IMR-90 (cell line): ENCODE measurements at places on chromosomes 5 and 9. TPM values are rescaled to one million over a fixed set of nuclear protein-coding genes. Genes with fewer than 3 reads are reported as not detected.
A peak's percentile ranks its signal among the peaks of the same experiment; 100 is the strongest.

DNA sequence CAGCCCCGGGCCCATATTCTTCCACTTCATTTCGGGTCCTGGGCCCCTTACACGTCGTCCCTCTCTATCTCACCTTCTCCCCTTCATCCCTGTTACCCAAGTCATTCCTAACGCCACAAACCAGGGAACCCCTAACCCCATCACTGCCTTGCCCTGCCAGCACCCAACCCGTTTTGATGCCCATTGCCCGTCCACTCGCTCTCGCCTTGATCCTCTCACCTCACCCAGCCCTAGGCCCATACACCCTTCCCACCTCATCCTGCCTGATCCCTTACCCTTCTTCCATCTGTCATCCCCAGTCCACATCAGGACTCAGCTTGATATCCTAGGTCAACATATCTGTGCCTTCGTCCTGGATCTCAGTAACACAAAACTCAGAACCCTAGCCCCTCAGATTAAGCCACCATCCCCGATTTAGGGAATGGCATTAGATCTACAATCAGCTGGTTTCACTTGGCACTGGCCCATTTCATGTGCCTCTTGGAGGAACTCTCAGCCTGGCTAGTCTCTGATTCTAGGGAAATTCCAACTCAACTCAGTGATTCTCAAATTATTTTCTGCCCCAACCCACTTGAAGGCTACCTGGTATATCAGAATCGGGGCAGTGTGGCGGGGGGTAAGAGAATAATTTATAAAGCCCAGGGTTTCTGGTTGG, 489 bp downstream of the CHMP5 start:
- DNase-seq: no peak
- H3K27ac ChIP-seq: peak overlapping the region; percentile 66
- peak overlapping the region; percentile 91 for H3K4me3 ChIP-seq
- H3K36me3 ChIP-seq: peaks cover 5% of the 10 kb centered on the region
- H3K27me3 ChIP-seq: no peaks in the 10 kb centered on the region
- H3K4me1 ChIP-seq: peaks cover 10% of the 10 kb centered on the region

DNA sequence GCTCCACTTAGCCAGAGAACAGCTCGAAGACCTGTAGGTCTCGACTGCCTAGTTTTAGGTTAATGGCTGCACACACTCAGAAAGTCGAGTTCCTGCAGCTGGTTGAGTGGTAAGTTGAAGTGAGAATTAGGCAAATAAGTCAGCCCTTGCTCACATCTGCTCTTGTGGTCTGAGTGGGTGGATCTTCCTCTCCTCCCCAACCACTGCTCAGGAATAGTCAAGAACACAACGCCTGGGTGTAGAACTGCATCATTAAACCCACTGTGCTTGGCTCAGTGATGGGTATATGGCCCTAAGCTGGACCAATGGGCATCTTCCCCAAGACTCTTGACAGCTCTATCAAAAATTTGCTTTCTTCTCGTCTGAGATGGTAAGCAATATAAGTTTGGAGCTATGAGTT, 20.9 kb upstream of the ADAM19 start:
- H3K36me3 ChIP-seq: no peaks in the 10 kb centered on the region
- DNase-seq: no peak
- no peak overlapping the region for H3K4me3 ChIP-seq
- H3K27ac ChIP-seq: no peak overlapping the region

GRCh38 chr9:87579781-87580541, 82.3 kb downstream of the DAPK1 start:
- H3K4me1 ChIP-seq: peaks cover 2% of the 10 kb centered on the region; the same call in 1 of the 2 replicates
- H3K36me3 ChIP-seq: no peaks in the 10 kb centered on the region
- DNase-seq: no peak
- H3K4me3 ChIP-seq: no peak overlapping the region

DNA sequence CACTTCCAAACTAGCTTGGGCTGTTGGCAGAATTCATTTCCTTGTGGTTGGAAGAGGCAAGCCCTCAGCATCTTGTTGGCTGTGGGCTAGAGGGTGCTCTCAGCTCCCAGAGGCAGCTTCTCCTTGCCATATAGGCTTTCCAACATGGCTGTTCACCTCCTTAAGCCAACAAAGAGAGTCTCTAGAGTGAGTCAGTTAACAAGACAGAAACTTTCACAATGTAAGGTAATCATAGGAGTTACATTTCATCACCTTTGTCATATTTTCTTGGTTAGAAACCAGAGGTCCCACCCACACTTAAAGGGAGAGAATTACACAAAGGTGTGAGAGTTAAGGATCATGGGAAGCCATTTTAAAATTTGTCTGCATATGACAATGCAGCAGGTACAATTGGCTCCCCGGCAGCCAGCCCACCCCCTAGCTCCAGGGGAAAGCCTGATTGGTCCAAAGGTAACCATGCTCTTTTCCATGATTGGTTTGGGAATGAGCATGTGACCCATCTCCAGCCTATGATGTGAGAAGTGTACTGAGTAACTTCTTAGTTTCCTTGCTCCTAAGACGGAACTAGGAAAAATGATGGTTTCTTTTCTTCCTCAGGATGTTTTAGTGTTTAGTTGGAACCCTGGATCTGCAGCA, 109.8 kb upstream of the MSX2 start:
- no peaks in the 10 kb centered on the region; the same call in 1 of the 2 replicates for H3K27me3 ChIP-seq
- H3K4me3 ChIP-seq: no peak overlapping the region
- no peak for DNase-seq
- peaks cover 5% of the 10 kb centered on the region; the same call in 1 of the 2 replicates for H3K4me1 ChIP-seq
- no peaks in the 10 kb centered on the region for H3K36me3 ChIP-seq
- H3K27ac ChIP-seq: no peak overlapping the region

GRCh38 chr5:93090698-93091097, 490.3 kb downstream of the NR2F1-AS1 start:
- H3K4me1 ChIP-seq: peaks cover 2% of the 10 kb centered on the region; the same call in 1 of the 2 replicates
- no peak overlapping the region for H3K27ac ChIP-seq
- no peaks in the 10 kb centered on the region for H3K36me3 ChIP-seq
- DNase-seq: no peak

GRCh38 chr9:16193066-16193465, 640.2 kb downstream of the CCDC171 start:
- H3K27ac ChIP-seq: peak overlapping the region; percentile 92; the same call in 1 of the 2 replicates
- peaks cover 36% of the 10 kb centered on the region for H3K4me1 ChIP-seq
- H3K36me3 ChIP-seq: no peaks in the 10 kb centered on the region
- no peaks in the 10 kb centered on the region for H3K27me3 ChIP-seq
- no peak overlapping the region for H3K4me3 ChIP-seq

- no peaks in the 10 kb centered on the region for H3K27me3 ChIP-seq
- H3K36me3 ChIP-seq: peaks cover 46% of the 10 kb centered on the region
- 0 out of 2 replicates have a peak overlapping the region, but pooled peaks have one; percentile 17 for H3K27ac ChIP-seq
- DNase-seq: peak; percentile 61
- H3K4me3 ChIP-seq: no peak overlapping the region
These were observed 64.5 kb downstream of the ERAP1 start for GRCh38 chr5:96743065-96743768.

DNA sequence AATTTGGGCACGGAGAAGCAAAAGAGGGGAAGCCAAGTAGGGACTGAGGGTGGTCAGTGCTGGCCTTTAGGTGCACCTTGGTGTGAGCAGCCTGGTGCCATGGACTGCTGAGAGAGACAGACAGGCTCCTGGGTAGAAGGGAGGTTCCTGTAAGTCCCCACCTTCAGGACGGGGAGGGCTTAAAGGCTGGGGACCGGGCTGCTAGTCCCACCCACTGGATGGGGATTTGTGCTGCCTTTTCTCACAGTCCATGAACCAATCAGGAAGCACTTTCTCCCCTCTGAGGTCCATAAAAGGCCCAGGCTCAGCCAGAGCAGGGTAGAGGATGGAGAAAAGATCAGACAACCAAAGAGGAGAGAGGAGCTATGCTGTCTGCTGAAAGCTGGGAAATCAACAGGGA, 15.2 kb downstream of the CDC25C start:
- no peaks in the 10 kb centered on the region for H3K27me3 ChIP-seq
- no peak overlapping the region for H3K4me3 ChIP-seq
- no peaks in the 10 kb centered on the region for H3K4me1 ChIP-seq
- DNase-seq: no peak
- H3K36me3 ChIP-seq: no peaks in the 10 kb centered on the region
- no peak overlapping the region for H3K27ac ChIP-seq

DNA sequence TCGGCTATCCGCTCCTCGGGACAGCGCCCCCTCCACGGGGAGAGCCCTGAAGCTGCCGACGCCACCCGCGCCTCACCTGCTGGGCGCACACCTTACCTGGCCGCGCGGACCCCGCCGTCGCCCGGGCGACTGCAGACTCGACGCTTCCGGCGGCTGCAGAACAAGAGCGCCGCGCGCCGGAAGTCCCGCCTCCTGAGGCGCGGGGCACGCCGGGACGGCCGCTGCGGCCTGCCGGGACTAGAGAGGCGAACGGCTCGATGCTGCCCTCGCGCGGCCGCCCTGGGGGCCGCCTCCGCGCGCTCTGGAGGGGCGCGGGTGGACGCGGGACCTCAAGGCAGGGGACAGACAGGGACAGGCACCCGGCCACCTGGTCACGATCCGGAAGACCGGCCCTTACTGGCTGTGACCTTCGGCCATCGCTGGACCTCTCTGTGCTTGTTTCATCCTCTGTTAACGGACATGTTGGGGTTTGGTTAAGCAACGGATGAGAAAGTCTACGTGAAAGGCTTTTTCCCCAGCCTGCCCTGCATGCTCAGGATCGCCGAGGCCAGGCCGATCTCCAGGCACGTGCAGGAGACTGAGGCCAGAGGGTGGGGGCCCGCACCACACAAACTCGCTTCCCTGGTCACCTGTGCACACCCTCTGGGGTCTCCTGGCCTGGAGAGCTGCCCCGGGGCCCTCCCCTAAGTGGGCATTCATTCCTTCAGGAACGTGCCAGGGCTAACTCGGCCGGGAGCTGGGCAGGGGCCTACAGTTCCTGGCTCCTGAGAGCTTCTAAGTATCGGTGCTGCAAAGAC, at the start of gene SNAPC4:
SNAPC4 (minus strand) TSS at position 133 of the 797 bp plus-strand sequence. CDS start 1,742 bp downstream, outside the sequence.
- peak within 1 kb of the TSS; percentile 76 for H3K4me3 ChIP-seq
- H3K36me3 ChIP-seq: peaks cover 46% of the 10 kb centered on the region
- H3K27ac ChIP-seq: peak within 1 kb of the TSS; percentile 74
- DNase-seq: peak; percentile 78

- no peak overlapping the region for H3K27ac ChIP-seq
- no peak overlapping the region for H3K4me3 ChIP-seq
- DNase-seq: no peak
These were observed 330.4 kb upstream of the EDIL3 start for GRCh38 chr5:84715091-84715490.

- H3K27ac ChIP-seq: no peak overlapping the region
- no peaks in the 10 kb centered on the region for H3K27me3 ChIP-seq
- peaks cover 3% of the 10 kb centered on the region; the same call in 1 of the 2 replicates for H3K4me1 ChIP-seq
These were observed 44.2 kb downstream of the NLN start for GRCh38 chr5:65766175-65766574.

- DNase-seq: no peak
- peaks cover 52% of the 10 kb centered on the region for H3K27me3 ChIP-seq
- peaks cover 5% of the 10 kb centered on the region; the same call in 1 of the 2 replicates for H3K4me1 ChIP-seq
- no peaks in the 10 kb centered on the region for H3K36me3 ChIP-seq
These were observed 31.8 kb upstream of the RXRA start for GRCh38 chr9:134294153-134295071.

DNA sequence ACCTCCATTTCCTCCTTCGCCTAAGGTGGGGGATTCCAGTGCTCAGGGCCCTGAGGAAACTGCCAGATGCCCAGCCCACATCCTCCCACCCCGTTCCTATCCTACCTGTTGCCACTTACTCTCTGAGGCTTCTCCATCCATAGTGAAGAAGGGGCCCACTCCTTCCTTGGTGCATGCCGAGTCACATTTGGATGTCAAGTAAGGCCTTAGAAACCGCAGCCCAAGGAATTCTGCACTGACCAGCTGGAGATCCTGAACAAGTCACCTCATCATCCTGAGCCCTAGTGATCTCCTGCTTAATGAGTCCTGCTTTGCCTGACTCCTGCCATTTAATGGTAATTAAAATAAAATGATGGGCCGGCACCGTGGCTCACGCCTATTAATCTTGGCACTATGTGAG, 6.7 kb upstream of the TNIP1 start:
- H3K4me1 ChIP-seq: peaks cover 8% of the 10 kb centered on the region; the same call in 1 of the 2 replicates
- no peaks in the 10 kb centered on the region for H3K27me3 ChIP-seq
- H3K4me3 ChIP-seq: no peak overlapping the region
- H3K27ac ChIP-seq: no peak overlapping the region
- H3K36me3 ChIP-seq: no peaks in the 10 kb centered on the region

DNA sequence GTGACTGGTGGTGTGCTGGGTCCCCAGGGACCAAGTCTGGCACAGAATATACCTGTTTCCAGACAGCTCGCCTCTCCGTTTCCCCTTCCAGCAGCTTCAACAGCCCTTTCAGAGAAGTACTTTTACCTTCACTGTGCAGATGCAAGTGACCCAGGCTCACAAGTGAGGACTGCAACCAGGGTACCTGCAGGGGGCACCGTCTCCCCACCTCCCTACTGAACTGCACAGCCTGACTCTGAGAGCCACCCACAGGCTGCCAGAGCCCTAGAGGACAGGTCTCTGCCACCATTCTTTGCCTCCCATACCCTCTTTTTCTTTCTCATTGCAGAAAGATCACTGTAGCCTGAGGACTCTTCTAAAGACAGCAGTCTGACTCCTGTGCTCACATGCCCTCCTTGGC, 15.4 kb downstream of the IL9 start:
- H3K4me1 ChIP-seq: no peaks in the 10 kb centered on the region
- H3K36me3 ChIP-seq: no peaks in the 10 kb centered on the region
- H3K27ac ChIP-seq: no peak overlapping the region
- H3K27me3 ChIP-seq: peaks cover 25% of the 10 kb centered on the region

GRCh38 chr9:85172001-85172978, 502.8 kb downstream of the NTRK2 start:
- no peaks in the 10 kb centered on the region for H3K4me1 ChIP-seq
- no peak overlapping the region for H3K27ac ChIP-seq
- H3K27me3 ChIP-seq: no peaks in the 10 kb centered on the region

DNA sequence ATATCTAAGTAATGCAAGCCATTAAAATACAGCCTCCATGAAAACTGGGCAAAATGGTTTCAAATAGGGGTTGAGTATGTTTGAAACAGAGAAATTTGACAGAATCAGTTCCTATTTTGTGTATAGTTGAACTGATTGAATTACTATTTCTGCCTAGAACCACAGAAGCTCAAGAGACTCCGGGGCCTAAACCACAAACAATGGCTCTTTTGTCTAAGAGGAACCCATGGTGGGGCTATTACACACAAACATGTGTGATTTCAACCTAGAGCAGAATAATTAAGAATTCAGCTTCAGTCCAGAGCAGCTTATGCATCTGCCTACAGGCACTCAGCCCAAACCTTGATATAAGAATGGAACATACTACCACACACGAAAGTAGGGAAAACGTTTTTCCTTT, 171.2 kb upstream of the MPDZ start:
- peaks cover 6% of the 10 kb centered on the region for H3K27me3 ChIP-seq
- H3K36me3 ChIP-seq: no peaks in the 10 kb centered on the region
- H3K4me3 ChIP-seq: no peak overlapping the region
- DNase-seq: no peak

DNA sequence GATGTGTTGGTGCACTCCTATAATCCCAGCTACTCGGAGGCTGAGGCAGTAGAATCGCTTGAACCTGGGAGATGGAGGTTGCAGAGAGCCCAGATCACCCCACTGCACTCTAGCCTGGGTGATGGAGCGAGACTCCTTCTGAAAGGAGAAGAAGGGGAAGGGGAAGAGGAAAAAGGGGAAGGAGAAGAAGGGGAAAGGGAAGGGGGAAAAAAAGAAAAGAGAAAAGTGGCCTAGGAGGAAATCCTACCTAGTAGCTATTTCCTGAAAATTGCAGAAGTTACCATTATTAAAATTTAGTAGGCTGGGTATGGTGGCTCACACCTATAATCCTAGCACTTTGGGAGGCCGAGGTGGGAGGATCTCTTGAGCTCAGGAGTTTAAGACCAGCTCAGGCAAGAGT, 67.4 kb downstream of the ARRDC3 start:
- DNase-seq: no peak
- H3K4me3 ChIP-seq: no peak overlapping the region
- no peak overlapping the region for H3K27ac ChIP-seq
- no peaks in the 10 kb centered on the region for H3K27me3 ChIP-seq
- H3K36me3 ChIP-seq: no peaks in the 10 kb centered on the region

Gene FBXO10
- total RNA-seq: 6.6 and 7.5 TPM in 2 replicates

Gene NRARP
- total RNA-seq: not detected in 2 replicates

Gene CDH6
- 211 and 232 TPM in 2 replicates for total RNA-seq

Gene NEUROG1
- not detected in 2 replicates for total RNA-seq

Gene PAPPA
- total RNA-seq: 11.7 and 12.4 TPM in 2 replicates

Gene CRHBP
- 0.28 TPM in 1 of 2 replicates, not detected in the other for total RNA-seq

Gene PCDHGA4
- 5.0 and 5.4 TPM in 2 replicates for total RNA-seq

Gene ADAMTS2
- total RNA-seq: 18.3 and 19.0 TPM in 2 replicates
